ENCODE measurements at places on chromosomes 4 and X.

GRCh38 chrX:68369559-68369958 is 63.7 kb downstream of the OPHN1 start:
- DNase-seq: no peak

DNA sequence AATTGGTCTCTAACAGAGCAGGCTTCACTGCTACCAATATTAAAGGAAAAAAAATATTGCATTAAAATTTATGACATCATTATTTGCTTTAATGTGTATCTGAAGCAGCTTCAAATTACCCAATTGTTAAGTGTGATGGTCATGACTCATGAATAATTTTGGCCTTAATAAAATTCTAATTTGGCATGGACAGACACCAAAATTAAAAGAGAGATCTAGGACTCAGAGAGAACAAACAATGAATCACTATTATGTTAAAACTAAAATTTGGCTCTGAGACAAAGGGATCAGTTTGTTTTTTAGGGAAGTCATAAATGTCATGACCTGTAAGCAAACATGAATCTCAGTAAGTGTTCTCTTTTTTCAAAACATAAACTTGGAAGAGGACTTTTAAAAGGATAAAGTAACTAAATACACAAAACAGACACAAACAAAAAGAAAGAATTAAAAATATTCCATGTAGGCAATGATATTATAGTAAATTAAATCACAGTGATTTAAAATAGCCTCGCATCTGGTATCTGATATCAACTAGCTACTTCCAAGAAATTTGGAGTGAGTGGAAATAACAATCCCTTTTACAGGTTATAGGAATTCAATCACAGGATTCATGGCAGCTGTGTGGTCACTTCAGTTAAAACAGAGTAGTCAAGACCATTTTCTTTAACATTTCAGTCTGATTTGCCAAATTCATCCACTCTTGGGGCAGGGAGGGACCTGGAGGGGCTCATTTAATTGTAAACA is 11.6 kb downstream of the VEGFC start:
- DNase-seq: no peak

DNA sequence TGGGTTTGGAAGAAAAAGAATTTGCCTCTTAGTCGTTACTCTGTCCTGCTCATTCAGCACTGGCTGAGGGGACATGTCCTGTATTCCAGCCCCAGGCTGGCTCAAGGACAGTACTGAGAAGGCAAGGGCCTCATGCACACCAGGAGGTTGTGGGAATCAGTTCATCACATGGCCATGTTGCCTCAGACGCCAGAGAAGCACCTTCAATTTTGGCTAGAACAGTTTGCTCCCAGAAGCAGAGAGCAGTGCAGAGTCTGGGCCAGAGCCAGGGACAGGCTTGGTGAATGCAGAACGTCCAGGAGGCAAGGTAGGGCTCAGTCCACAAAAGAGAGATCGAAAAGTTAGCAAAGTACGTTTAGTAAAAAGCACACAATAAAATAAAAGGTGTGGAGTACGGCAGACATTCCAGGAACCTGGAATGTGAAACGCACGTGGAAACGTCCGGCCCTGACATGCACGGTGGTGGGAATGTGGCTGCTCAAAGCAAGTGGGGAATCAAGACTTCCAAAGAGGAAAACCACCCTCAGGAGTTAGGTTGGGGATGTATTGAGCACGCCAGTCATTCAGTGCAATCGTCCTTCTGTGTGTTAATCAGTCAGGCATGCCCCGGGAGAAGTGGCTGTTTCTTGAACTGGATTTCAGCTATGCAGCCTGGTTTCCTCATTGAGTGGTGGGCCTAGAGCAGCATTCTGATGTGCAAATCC is 1.2 kb upstream of the SLC2A9 start:
- DNase-seq: no peak

DNA sequence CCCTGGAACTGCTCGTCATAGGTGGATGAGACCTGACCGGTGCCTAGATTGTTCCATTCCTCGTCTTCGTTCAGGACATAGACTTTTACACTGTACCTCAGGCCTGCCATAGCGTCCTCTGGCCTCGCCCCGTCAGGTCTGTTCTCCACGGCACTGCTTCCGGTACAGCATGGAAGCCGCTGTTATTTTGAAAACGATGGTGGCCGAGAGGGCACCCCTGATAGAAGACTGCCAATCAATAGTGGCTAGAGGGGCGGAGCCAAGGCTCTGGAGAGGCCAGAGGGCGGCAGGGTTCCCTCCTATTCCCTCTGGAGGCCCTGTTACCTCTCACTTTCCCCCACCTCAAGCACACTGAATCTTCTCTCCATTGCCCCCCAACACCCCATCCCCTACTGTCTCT is at the start of gene PPP4R3C:
PPP4R3C (minus strand) TSS at position 155 of the 400 bp plus-strand sequence; CDS start at position 110, 45 bp downstream.
- no peak for DNase-seq

- no peak for DNase-seq
Measured at GRCh38 chr4:124449881-124450280, 262.7 kb downstream of the ANKRD50 start.

GRCh38 chr4:33357121-33357520 is 2637.0 kb downstream of the PCDH7 start:
- DNase-seq: no peak

DNA sequence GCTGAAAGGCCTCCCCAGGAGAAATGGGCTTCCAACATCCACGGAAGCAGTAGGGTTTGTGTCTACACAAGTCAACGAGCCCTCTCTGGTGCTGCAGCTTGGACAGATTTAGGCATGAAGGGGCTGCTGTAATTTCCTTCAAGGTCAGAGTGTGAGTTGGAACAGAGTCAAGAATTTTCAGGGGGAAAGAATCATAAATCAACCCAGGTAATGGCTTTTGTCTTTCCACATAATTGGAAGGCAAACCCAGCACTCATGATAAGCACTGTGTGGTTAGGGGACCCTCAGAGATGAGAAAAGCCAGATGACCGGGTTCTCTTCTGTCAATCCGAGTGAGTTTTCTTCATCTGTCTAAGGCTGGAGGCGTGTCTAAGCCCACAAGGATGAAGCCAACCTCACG is 78.6 kb upstream of the MXRA5 start:
- DNase-seq: no peak

GRCh38 chr4:140351093-140352075 is 22.1 kb upstream of the SCOC start:
- DNase-seq: no peak

DNA sequence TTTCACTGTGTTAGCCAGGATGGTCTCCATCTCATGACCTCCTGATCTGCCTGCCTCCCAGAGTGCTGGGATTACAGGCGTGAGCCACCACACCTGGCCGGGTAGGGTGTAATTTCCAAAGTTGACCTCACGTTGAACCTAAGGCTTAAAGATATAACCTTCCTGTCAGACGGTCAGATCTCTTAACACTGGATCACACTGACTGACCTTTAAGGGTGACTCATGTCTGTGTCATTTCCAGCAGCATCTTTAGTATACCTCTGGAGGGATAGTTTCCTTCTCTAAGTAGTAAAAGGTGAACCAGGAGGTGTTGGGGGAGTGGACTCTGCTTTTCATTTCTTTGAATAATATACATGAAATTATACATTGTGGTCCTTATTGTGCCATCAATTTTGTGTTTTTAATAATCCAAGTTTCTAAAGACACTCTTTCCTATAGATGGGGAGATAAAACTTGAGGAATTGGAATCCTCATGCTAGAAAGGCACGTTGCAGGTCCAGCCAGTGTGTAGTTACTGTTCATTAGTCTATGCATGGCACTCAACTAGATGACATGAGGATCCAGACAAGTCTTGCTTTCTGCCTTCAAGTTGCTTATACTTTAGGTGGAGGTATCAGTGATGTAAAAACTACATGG is 45.7 kb downstream of the ARHGAP10 start:
- no peak for DNase-seq

DNA sequence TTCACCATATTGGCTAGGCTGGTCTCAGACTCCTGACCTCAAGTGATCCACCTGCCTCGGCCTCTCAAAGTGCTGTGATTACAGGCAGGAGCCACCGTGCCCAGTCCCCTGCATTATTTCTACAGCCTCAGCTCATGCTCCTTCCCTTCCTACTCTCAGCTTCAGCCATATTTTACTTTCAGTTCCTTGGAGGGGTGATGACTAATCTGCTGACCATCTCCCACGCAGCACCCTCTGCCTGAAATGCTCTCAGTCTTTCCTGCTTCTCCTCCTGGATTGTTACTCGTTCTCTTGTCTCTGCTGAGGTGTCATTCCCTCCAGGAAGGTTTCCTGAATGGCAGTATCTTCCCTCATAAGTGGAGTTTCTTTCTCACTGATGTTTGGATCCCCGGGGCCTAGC is 63.3 kb downstream of the MOSPD2 start:
- no peak for DNase-seq

DNA sequence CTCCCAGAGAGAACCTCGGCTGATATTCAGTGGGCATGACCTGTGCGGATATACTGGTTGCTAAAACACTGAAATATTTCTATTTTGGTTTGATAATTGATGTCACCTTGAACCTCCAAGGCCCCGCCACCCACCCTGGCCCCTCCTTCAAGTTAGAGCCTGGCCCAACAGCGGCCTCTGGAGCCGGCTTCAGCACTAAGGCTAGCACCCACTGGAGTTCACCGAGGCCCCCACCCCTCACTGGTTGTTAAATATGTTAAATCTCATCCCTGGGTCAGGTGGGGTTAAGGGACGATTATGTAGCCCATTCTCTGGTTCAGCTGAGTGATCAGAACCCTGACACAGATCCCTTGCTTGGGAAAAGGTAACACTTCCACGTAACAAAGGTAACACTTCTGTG is 24.3 kb downstream of the SEL1L3 start:
- no peak for DNase-seq

DNA sequence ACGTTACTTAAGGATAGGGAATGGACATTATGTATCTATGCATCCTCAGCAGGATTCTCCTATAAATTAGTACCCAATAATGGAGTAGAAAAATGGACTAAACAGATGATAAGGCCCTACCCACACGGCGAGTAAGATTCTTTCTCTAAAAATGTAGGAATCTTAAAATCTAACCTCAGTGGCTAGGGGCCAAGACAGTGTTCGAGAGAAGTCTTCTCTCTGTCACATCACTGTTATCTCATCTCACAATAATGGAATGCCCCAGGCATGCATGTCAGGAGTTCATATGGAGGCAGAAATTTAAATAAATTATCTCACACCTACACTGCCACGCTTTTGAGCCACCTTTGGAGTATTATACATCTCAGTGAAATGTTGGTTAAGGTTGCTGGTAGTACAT is 132.9 kb downstream of the LDB2 start:
- no peak for DNase-seq

DNA sequence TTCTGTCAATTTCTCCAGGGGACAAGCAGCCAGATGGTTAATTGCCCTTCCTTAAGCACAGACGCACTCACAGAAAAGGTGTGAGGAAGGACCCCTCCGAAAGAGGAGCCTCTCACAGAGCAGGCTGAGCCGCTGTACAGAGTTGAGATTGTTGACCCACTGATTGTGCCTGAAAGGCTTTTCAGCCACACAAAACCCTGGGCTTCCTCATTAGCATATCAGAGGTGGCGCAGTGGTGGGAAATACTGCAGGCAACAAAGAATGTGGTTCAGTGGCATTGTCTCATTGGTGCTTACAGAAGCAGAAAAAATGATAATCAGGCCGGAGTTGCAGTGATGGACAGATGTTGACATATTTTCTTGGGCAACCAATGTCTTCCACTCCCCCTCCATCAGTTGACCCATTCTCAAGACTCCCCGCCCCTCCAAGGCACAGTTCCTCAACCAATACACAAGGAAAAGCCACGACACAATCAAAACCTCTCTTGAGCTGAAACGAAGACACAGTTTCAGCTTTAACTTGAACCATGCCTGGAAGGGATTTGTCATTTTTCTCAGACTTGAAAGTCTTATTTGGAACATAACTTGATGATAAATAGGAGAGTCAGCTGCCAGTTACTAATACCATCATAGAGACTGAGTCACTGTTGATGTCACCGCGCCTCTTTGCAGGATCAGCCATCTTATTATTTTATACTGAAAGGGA is 53.1 kb downstream of the ATXN3L start:
- no peak for DNase-seq

DNA sequence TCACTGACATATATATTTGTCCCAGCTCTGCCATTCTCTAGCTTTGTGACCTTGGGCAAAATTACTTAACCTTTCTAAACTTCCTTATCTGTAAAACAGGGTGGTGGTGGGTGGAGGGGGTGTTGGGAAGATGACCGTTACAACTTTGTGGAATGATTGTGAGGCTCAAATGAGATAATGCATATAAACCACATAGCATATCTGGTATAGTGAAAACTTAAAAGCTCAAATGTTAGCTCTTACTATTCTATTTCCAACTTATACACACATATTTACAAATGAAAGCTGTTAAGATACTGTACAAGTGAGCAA is 52.9 kb upstream of the HPRT1 start:
- DNase-seq: no peak

Data from NCI-H446 (cell line).